DMS 273 treated with DMSO at 0.1 percent for 48 hours (cell line): ENCODE measurements at places on chromosomes 11 and 22.
A peak's percentile ranks its signal among the peaks of the same experiment; 100 is the strongest.

DNA sequence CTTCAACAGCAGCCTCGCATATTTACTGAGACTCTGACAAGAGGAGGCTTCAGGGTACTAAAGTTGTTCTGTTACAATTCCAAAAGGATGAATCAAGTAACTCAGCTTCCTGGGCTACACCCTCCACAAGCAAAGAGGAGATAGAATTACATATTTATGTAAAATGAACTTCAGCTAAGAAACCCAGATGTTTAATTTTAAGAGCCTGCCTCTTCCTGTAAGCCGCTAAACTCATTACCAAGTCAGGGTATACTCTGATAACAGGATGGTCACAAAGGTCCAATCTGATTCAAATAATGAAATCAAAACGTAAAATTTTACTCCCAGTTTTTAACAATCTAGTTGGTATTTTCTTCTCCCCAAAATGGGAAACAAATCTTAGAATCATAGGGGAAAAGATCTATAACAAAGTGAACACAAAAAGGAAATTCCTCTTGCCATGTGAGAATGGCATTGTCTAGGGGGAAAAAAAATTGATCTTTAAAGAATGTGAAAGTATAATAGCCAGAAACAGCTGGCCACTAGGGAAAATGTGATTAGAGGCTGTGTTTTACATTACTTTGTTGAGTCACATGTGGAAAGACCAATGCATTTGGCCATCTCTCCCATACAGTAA is 30.9 kb downstream of the CHEK2 start:
- no peak for DNase-seq

- DNase-seq: no peak
Observed at GRCh38 chr11:67700141-67700540, 25.7 kb upstream of the ALDH3B2 start.

DNA sequence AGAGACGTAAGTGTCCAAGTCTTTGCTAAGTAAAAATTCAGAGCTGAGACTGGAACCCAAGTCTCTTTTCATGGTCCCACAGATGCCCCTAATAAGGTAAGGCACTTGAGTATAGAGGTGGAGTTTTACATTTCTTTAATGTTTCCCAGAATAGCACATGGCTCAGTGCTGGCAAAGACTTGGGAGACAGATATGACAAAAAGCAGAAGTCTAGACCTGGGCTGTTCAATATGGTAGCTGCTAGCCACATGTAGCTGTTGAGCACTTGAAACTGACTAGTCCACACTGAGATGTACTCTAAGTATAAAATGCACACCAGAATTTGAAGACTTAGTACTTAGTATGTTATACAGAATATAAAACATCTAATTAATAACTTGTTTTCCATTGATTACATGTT is 17.6 kb downstream of the VSTM5 start:
- DNase-seq: no peak

- no peak for DNase-seq
Observed at GRCh38 chr11:21511835-21512440, 680.9 kb upstream of the ANO5 start.

GRCh38 chr11:70364178-70364577 is 34.2 kb upstream of the CTTN start:
- DNase-seq: no peak

- no peak for DNase-seq
Observed at GRCh38 chr22:30422481-30423300, 2.9 kb upstream of the MTFP1 start.

- DNase-seq: no peak
Observed at GRCh38 chr11:65546217-65546958, 11.8 kb downstream of the LTBP3 start.

- no peak for DNase-seq
Observed at GRCh38 chr22:45564349-45565030, 61.8 kb downstream of the FBLN1 start.

DNA sequence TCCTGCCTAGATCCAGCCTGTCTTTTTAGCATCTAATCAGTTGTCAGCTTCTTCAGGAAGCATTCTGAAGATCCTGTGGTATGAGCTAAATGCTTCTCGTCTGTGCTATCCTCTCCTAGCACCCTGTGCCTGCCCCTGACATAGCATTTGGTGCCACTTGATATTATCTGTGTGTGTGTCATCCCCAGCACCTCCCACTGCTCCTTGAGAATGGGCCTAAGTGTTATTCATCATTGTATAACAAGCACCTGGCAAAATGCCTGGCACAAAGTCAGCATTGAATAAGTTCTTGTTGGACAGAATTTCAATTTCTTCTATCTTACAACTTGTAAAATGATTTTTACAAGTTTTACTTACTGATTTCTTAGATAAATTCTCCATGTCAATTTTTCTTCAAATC is 28.1 kb upstream of the OLFML1 start:
- no peak for DNase-seq

GRCh38 chr11:121672630-121673487 is 220.1 kb upstream of the SORL1-AS1 start:
- DNase-seq: no peak

DNA sequence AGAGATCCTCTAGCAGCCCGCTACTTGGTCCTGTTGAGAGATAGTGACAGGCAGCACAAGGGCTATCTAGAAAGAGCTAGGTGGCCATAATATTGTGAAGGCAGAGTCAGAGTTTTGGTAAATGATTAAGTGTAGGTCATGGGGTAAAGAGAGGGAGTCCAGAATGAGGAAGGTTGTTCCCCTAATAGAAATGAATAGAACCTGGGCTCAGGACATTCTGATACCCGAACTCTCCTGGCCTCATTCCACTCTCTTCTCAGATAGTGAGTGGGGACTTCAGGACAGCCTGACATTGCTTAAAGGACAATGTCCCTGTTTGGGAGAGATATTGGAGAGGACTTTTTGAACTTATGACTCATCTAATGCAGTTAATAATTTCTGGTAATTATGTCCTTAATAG is 20.6 kb downstream of the SLC5A1 start:
- DNase-seq: no peak

DNA sequence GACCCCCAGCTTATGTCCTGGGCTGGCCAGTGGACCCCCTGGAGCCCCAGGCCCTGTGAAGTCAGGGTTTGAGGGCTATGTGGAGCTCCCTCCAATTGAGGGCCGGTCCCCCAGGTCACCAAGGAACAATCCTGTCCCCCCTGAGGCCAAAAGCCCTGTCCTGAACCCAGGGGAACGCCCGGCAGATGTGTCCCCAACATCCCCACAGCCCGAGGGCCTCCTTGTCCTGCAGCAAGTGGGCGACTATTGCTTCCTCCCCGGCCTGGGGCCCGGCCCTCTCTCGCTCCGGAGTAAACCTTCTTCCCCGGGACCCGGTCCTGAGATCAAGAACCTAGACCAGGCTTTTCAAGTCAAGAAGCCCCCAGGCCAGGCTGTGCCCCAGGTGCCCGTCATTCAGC is 24.6 kb downstream of the CSF2RB start:
- no peak for DNase-seq

DNA sequence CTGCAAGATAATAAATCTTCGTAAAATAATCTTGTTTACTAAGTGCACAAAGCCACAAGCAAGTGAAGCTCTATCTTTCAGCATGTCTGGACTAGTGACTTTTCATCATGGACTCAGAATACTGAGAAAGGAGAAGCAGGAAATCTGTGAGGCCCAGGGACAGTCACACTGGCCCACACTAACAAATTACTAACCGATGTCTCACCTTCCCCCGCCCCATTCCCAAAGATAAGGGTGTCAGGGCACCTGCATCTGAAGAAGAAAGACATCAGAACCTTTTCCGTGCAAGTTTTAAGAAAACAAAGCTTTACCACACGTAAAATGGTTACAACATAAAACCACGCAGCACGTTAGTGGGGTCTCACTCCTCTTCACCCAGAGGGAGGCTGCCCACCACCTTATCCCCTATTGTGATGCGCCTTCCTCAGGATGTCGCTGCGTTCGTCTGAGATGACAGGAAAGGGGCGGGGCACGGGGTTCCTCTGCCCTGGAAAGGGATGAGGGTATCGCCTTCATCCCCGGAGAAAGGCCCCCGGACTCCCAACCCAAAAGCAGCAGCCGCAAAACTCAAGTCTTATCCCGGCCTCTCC is 616 bp downstream of the BTBD10 start:
- no peak for DNase-seq

DNA sequence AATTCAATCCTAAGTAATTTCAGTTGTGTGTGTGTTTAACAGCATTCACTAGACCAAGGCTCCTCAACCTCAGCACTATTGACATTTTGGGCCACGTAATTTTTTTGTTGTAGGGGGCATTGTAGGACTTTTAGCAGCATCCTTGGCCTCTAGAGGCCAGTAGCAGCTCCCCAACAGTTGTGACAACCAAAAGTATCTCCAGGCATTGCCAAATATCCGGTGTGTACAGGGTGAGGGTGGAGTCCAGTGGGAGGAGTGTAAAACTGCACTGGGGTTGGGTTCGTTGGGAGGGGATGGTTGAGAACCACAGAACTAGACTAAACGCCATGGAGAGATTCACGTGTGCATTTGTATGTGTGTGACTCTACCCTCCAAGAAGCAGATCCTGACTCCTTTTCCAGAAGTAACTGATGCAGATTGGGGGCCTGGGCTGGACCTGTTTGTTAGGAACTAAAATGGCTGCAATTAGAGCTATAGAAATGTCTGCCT is 5.9 kb upstream of the PHF21A start:
- DNase-seq: no peak

- no peak for DNase-seq
Observed at GRCh38 chr11:46333394-46333947, 13.8 kb upstream of the DGKZ start.

DNA sequence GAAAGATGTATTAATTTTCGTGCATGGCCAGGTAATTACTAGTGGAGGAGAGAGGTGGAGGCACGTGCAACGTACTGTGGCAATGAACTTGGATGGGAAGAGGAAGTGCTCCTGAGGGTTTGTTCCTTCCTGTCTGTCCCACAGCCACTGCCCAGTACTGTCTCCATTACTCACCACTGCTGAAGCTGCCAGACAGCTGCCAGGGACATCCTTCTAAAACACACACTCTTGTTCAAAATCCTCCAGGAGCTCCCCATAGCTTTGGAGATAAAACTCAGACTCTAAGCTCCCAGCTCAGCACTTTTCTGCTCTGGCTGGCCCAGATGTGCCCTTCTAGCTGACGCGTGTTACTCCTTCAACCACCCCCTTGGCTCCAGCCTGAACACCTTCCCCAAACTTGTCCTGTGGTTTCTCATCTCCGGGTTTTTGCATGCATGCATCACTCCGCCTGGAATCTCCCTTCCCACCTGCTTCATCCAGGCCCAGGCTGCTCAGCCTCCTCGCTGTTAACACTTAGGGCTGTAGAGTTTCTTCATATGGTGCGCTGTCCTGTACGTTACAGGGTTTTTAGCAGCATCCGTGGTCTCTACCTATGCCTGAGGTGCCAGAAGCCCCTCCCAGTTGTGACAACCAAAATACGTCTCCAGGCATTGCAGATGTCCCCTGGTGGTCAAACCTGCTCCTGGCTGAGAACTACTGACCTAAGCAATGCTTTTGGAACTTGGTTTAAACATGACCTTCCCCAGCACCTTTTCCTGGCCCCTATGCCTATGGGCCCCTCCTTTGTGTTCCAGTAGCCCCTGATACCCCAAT is 69.5 kb downstream of the C11orf91 start:
- no peak for DNase-seq

DNA sequence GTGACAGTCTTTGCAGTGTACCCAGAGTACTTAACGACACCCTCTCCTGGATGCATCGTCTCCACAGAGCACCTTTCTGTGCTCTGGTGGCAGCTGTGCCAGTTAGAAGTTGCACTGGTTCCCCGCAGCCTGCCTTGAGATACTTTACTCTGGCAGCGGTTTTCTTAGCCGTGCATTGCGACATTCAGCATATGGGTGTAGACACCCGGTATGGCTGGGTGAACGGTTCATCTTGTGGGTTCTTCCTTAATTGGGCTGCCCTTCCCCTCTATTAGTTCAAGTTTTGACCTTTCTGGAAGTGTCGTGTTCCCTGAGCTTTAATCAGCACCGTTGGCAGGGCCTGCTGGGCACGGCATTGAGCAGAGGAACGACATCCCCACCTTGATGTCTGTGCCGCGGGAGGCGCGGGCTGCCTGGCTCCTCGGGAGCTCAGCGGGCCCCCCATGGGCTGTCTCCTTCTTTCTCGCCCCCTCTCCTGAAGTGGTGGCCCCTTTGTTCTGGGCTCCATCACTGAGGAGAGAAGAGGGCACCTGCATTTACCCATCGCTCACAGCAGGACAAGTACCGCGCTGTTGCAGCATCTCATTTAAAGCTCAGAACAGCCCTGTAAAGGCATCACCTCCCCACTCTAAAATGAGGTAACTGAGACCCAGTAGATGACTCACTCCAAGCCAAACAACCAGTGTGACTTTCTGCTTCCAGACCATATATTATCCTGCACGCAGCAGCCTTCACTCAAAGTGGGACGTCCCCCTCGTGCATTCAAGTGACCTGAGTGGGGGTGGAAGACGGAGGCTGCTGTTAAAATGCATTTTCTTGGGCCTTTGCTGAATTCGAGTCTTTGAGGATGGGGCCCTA is 13.3 kb downstream of the FAM83F start:
- no peak for DNase-seq

- no peak for DNase-seq
Observed at GRCh38 chr11:33696411-33696810, 4.2 kb downstream of the C11orf91 start.

- DNase-seq: peak; percentile 76
Observed at GRCh38 chr11:21710809-21711208, 482.1 kb upstream of the ANO5 start.

DNA sequence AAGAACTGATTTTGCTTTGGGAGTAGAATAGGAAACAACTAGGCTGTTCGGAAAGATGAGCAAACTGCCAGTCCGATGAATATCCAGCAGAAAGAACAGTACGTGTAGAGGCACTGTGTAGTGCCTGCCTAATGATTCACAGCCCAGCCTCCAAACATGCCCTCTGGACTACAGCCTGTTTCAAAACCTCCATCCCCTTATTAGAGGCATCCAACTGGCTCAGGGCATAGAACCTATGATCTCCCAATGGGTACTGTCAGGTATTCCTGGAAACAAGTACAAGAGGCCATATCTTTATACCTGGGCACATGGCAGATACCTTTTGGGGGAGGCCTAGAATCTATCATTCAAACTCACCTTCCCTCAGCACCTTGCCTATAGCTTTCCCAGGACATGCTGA is 4.9 kb downstream of the RRP8 start:
- no peak for DNase-seq

DNA sequence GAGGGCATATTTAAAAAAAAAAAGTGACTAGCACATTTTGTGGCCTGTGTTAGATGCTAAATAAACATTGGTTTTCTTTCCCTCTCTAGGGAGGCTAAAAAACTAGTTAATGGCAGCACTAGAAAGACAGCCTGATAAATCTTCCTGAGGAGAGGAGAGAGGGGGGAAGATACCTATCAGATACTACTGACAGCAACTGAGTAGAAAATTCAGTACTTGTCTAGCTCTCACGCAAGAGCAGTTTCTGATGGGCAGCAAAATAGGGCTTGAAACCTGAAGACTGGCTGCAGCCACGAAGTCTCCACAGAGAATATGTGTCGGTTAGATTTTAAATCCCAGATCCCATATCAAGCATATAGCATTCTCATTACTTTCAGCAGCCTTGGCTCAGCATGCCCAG is 388.2 kb downstream of the KCNA4 start:
- DNase-seq: no peak
